ENCODE measurements at places on chromosomes 3 and 15. TPM values are rescaled to one million over a fixed set of nuclear protein-coding genes. Genes with fewer than 3 reads are reported as not detected.

GRCh38 chr15:83200589-83200988 lies 7.0 kb downstream of the HDGFL3 start:
- no peak for DNase-seq

DNA sequence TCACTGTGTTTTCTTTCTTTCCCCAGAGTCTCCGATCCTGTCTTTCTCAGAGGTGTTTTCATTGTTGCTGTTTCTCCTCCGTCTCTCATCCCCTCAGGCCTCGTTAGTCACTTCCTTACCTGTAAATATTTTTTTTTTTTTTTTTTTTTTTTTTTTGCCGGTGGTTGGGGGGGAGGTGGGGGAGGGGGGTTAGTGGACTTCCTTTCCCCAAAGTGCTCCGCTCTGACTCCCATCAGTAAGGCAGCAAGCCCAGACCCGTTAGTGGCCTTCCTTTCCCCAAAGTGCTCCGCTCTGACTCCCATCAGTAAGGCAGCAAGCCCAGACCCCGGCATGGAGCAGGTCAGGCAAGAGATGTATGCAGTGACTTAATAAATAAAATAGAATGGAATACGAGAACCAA lies 97.1 kb upstream of the TNFAIP8L3 start:
- DNase-seq = no peak

- DNase-seq = no peak
Measured at GRCh38 chr3:64459711-64460110, 228.1 kb downstream of the ADAMTS9 start.

DNA sequence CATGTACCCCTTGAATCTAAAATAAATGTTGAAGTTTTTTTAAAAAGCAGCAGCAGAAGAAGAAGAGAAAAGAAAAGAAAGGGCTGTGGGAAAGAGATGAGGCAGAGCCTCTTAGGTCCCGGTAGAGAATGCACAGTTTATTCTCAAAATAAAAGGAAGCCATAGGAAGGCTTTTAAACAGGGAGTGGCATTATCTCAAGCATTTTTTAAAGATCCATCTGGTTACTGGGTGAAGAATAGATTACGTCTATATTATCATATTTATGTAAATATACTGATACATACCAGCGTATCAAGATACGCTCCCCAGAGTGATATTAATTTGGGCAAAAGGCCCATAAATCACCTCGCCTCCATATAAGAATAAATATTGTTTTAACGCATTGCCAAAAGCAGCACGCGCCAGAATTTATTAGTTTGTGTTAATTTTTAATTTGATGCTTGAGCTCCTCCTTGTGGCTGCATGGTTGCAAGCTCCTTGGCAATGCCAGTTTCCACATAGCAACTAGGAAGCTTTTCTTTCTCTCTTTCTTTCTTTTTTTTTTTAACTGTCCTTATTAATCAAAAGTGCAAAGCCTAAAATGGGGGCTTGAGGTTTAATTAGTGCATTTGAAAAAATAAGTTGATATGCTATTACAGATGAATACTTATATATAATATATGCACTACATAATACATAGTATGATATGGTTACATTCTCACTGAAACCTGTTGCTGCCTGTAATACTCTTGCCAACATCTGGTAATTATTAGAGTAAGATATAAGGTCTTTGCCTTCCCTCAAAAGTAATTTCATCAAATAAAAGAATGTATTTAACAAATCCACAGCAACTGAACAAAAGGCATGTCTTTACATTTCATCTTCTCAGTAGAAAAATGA lies 242.8 kb upstream of the UBE2E2 start:
- no peak for DNase-seq

GRCh38 chr3:58068122-58068809 lies 60.0 kb downstream of the FLNB start:
- DNase-seq = no peak

GRCh38 chr3:43923104-43923882 lies 232.6 kb downstream of the ABHD5 start:
- DNase-seq = no peak

DNA sequence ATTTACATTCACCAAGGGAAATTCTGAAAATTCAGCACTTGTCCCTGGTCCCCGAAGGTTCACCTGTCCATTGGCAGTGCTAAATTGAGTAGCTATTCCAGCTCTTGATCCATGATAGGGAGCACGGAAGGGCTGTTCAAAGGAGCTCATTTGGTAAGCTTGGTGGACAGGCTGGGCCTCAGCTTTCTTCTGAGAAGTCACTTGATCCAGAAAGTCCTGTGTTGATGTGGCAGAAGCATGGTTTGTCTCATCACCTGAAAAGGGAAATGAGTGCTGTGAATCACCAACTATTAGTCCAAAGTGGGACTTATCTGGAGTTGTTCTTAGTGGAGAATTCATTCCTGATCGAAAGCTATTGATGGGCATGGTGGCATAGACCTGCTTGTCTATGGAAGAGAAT lies 19.9 kb upstream of the SLC12A8 start:
- no peak for DNase-seq

GRCh38 chr3:135908225-135908624 lies 57.3 kb upstream of the PPP2R3A start:
- no peak for DNase-seq

GRCh38 chr3:110504901-110505300 lies 566.7 kb upstream of the NECTIN3 start:
- DNase-seq = no peak

The ATG7 gene
- total RNA-seq = 37.7 TPM

The ATP13A5 gene
- not detected for total RNA-seq
